ENCODE measurements at places on chromosomes 4 and X. TPM values are rescaled to one million over a fixed set of nuclear protein-coding genes. Genes with fewer than 3 reads are reported as not detected.
A peak's percentile ranks its signal among the peaks of the same experiment; 100 is the strongest.

- no peaks in the 10 kb centered on the region for H3K4me1 ChIP-seq
- H3K36me3 ChIP-seq: no peaks in the 10 kb centered on the region
- no peak overlapping the region for H3K27ac ChIP-seq
- no peak for DNase-seq
- no peaks in the 10 kb centered on the region for H3K27me3 ChIP-seq
These were observed 182.1 kb downstream of the NAF1 start for GRCh38 chr4:162984621-162985020.

DNA sequence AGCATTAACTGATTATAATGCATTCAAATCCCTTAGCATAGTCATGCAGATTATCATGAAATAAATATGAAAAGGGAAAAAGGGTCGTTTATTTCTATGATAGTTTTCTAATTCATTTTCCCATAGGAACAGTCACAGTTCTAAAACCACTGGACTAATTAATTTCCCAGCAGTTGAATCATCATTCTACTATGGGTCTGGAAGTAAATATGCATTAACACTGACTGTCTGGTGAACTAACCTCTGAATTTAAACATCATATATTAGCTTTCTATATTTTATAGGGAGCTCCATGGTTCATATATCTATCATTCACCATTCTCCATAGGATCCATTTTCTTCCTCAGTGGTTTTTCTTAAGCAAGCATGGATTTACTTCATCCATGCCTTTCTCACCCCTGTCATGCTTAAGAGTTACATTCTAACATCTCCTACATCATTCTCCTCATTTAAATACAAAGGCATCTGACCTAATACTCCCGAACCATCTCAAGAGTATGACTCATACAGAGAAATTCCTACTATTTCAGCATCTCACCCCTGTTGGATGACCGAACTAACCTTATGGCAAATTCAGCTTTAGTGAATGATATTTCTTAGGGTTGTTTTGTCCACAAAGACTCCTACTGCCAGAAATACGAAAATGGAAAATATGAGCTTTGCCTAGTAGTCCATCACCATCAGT, 198.7 kb upstream of the ADAMTS3 start:
- DNase-seq: no peak
- no peak overlapping the region for H3K27ac ChIP-seq
- no peaks in the 10 kb centered on the region for H3K36me3 ChIP-seq
- no peak overlapping the region for H3K4me3 ChIP-seq

DNA sequence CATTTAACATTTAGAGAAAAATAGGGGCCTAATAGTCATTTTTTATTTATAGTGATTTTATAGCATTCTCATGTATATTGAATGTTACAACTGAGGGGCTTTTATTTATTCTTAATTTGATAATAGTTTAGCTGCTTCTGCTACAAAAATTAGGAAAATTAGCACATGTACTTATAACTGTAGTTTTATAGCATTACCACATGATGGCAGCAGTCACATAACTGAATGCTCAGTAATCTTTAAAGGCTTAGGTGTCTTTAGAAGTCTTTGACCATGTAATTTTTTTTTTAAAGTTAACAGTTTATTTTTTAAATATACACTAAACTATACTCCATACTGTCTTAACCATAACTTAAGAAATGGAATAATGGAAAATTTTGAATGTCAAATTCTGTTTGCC, 136.6 kb downstream of the STAG2 start:
- no peak for DNase-seq
- H3K36me3 ChIP-seq: peaks cover 39% of the 10 kb centered on the region
- H3K27ac ChIP-seq: no peak overlapping the region
- no peaks in the 10 kb centered on the region for H3K4me1 ChIP-seq
- no peak overlapping the region for H3K4me3 ChIP-seq

BRS3 gene
- not detected for total RNA-seq

DACH2 gene
- total RNA-seq: not detected

DNA sequence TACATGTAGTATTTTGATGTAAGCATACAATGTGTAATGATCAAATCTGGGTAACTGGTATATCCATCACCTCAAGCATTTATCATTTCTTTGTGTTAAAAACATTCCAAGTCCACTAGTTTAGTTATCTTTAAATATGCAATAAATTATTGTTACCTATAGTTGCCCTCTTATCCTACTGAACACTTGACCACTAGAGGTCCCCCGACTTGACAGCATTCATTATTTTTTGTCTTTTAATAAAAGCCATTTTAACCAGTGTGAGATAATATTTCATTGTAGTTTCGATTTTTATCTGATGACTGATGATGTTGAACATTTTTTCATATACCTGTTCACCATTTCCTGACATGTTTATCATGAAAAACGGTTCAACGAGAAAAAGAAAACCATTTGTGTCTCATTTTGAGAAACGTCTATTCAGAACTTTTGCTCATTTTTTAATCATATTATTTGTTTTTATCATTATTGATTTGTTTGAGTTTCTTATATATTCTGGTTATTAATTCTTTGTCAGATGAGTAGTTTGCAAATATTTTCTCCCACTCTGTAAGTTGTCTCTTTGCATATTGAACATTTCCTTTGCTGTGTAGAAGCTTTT, 199.0 kb upstream of the CXXC4 start:
- H3K27me3 ChIP-seq: peaks cover 2% of the 10 kb centered on the region
- no peaks in the 10 kb centered on the region for H3K4me1 ChIP-seq
- no peak overlapping the region for H3K27ac ChIP-seq

- H3K27me3 ChIP-seq: no peaks in the 10 kb centered on the region
- H3K27ac ChIP-seq: peak overlapping the region; percentile 50
- DNase-seq: no peak
- peaks cover 12% of the 10 kb centered on the region for H3K4me1 ChIP-seq
- H3K36me3 ChIP-seq: peaks cover 9% of the 10 kb centered on the region
These were observed 53.3 kb downstream of the NBDY start for GRCh38 chrX:56782352-56782751.

GRCh38 chr4:159937595-159937994, 834.7 kb downstream of the RAPGEF2 start:
- no peak overlapping the region for H3K4me3 ChIP-seq
- no peaks in the 10 kb centered on the region for H3K36me3 ChIP-seq
- H3K27me3 ChIP-seq: no peaks in the 10 kb centered on the region
- H3K4me1 ChIP-seq: no peaks in the 10 kb centered on the region
- DNase-seq: no peak

Data from activated CD8-positive, alpha-beta T cell treated with anti-CD3 and anti-CD28 coated beads, Interleukin-2, amount 10 ng/mL, durations not matched to agents 7 days and 5 days (primary cell).